ENCODE measurements at places on chromosomes 5 and 9.

- no peak for DNase-seq
These were observed 1000.0 kb downstream of the PTPRD start for GRCh38 chr9:9612755-9613154.

GRCh38 chr9:30722065-30722464 lies 1662.4 kb upstream of the ACO1 start:
- DNase-seq: no peak

DNA sequence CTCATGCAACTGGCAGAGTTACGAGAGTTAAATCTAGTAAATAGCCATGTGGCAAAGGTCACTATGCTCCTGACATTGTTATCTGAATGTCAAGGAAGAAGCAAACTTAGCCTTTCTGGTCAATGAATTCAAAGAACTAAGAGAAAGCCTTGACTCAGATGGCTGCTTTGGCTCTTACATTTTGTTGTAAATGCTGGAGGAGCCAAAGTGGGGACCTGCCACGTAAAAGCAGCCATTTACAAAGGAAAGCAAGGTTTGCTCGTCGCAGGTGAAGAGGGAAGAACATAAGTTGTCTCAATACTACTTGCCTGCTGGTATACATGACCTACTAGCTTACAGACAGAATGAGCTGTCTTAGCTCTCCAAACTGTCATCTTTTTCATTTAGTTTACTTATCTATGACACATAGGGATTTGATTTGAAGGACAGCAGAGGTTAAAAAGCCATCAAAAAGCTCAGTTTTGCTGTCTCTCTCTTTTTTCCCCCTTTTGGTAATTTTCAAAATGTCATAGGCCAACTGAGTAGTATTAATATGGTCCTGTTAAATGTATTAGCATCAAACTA lies 1052.8 kb upstream of the DMAC1 start:
- DNase-seq: no peak

DNA sequence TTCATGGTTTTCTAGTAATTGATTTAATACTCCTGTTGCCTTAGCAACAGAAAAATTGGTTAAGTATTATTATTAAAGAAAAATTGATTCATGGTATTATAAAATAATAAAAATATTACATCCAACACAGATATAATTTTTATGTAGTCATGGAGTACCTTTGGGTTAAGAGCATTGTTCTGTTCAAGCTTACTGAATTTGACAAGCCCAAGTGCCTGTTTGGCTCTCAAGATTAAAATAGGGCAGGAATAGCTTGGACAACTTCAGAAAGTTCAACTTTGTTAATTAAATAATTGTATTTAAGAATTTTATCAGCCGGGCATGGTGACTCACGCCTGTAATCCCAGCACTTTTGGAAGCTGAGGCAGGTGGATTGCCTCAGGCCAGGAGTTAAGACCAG lies 82.0 kb downstream of the NIPBL start:
- no peak for DNase-seq

GRCh38 chr5:137141779-137142178 lies 357.3 kb downstream of the SPOCK1 start:
- no peak for DNase-seq

- DNase-seq: no peak
These were observed 225.6 kb upstream of the VLDLR start for GRCh38 chr9:2395814-2396612.

DNA sequence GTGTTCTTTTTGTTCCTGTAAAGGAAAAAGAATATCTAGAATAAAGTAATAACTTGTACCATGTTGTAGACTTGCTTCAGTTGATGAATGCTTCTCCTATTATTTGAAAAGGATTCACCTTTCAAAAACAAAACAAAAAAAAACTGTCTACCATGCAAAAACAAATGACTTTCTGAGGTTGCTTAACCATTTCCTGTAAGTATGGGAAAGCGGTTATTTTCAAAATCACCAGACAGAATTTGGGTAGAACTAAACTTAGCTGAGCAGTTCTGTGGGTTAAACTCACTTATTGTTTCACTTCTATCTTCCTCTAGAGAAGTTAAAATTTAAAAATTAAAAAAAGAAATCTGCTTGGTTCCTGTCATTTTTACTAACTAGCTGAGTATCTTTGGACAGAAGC lies 25.2 kb downstream of the LNPEP start:
- DNase-seq: no peak

GRCh38 chr5:83518319-83519061 lies 46.9 kb downstream of the VCAN start:
- DNase-seq: no peak

GRCh38 chr9:36763778-36764177 lies 191.1 kb downstream of the MELK start:
- DNase-seq: no peak

GRCh38 chr9:5790923-5791322 lies 42.0 kb downstream of the ERMP1 start:
- DNase-seq: no peak

DNA sequence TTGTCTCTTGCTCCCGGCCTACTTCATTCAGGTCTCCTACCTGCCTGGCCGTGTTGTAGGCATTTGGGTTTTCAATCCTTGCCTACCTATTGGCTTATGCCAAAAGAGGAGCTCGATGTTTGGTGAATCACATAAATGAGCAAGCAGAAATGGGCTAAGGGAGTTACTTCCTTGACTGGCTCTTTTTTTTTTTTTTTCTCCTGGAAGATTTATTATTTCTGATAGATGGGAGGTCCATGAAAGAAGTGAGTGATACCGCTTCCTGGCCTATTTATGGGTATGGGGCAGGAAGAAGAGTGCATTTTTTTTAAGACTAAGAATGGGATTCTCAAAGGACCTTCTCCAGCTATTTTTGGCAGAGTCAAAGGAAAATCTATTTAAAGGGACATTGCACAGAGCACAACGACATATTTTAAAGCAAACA lies 294.1 kb downstream of the ARHGAP26 start:
- DNase-seq: no peak

DNA sequence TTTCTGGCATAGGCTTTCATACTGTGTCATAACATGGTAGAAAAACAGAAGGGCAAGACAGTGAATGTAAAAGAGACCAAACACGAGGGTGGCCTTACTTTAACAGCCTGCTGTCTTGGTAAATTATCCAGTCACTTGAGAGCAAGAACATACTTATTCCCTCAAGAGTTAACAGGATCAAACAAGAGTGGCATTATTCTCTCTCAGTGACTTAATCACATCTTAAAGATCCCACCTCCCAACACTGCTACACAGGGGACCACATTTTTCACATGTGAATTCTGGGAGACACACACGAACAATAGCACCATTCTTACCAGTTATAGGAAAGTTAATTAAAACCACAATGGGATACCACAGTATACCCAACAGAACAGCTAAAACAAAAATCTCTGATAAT lies 898.0 kb upstream of the C9orf72 start:
- no peak for DNase-seq

DNA sequence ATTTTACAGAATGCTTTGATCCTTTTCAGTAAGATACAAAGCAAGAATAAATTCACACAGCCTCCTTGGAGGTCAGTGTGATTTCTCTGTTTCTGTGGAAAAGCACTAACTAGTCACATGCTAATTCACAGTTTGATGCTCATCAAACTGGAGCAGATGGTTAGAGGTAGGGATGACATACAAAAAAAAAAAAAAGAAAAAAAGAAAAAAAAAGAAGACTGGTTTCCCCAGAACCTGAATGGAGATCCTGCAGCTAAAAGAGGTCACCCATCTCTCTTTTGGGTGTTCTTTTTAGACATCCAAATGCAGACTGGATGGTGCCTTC lies 123.7 kb upstream of the ANKRD55 start:
- DNase-seq: no peak

DNA sequence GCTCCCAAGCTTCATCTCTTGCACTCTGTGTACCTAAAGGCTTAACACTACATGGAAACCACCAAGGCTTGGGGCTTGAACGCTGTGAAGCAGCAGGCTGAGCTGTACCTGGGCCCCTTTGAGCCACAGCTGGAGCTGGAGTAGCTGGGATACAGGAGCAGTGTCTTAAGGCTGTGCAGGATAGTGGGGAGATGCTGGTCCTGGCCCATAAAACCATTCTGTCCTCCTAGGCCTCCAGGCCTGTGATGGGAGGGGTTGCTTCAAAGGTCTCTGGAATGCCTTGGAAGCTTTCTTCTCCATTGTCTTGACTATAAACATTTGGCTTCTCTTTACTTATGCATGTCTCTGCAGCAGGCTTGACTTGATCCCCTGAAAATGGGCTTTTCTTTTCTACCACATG lies 42.3 kb upstream of the DAPK1 start:
- no peak for DNase-seq

- DNase-seq: no peak
These were observed 215.8 kb downstream of the MELK start for GRCh38 chr9:36788534-36788933.

DNA sequence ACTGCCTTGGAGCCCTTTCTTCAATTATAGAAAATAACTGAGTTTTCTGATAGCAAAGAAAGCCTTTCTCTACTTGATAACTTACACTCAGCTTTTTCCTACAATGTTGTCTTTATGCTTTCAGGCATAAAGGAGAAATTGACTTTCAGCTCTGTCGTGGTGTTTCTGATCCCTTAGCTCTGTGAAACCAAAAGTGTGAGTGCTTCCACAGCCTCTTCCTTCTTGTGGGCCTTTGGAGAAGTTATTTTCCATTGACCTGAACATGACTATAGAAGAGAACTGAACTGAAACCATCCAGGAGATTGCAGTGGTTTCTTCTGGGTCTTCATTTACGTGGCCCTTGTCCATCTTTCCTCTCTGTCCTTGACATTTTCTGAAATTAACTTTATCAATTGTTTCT lies 59.5 kb upstream of the EQTN start:
- no peak for DNase-seq

DNA sequence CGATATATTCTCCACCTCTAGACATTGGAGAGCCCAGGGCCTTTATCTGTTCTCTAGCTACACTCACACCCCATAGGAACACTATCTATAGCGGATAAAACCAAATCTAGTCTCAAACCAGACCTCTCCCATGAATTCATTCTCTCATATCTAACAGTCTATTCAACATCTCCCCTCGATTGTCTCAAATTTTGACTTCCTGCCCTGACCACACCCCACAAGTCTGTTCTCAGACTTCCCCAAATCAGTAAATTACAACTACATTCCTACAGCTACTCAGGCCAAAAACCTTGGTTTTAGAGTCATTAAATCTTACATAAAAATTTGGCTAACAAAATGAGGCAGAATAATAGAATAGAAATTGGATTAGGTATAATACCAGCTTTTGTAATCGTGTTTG lies 12.5 kb upstream of the SLC1A3 start:
- no peak for DNase-seq

DNA sequence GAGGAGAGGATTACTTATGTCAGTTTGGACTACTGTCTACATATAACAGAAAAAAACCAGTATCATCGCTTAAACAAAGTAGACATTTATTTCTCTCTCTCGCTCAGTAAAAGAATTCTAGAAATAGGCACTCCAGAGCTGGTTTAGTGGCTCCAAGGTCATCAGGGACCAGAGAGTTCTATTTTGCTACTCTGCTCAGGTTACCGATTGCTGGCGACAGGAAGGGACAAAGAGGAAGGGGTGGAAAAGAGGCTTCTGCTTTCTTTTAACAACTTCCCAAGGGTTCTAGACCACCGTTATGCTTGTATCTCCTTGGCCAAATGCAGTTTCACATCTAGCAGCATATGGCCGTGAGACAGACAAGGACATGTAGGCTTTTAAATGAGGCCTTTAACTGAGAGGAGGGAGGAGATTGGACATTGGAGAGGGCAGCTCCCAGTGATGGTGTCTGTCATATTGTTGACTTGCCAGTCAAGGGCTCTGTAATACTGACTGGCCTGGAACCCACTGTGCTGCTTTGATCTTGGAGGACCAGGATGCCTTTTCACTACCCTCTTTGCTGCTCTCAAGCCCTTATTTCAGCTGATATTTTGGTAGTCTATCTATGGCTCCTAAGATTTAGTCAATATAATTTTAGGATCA lies 15.6 kb upstream of the DCP2 start:
- no peak for DNase-seq

GRCh38 chr5:146447734-146448380 lies 724 bp downstream of the TCERG1 start:
- DNase-seq: no peak

DNA sequence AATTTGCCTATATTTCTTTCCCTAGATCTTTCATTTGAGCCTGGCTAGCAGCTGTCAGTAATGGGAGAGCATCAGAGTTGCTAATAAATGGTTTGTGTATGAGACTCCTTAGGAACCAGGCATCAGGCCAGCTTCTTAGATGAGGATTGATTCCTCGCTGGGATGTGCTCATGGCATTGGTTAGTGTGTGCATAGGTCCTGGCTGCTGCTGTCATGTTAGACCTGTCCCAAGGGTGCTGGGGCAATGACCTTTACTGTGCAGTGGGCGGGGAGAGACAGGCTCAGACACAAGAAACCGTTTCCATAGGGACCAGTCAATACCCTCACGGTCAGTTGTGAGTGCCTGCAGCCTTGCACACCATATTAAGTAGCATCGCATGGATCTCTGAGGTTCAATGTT lies 112.3 kb upstream of the NR3C1 start:
- DNase-seq: no peak

- DNase-seq: no peak
These were observed 384.3 kb downstream of the YTHDC2 start for GRCh38 chr5:113897748-113898147.

GRCh38 chr9:87088192-87088591 lies 140.9 kb upstream of the GAS1 start:
- no peak for DNase-seq

DNA sequence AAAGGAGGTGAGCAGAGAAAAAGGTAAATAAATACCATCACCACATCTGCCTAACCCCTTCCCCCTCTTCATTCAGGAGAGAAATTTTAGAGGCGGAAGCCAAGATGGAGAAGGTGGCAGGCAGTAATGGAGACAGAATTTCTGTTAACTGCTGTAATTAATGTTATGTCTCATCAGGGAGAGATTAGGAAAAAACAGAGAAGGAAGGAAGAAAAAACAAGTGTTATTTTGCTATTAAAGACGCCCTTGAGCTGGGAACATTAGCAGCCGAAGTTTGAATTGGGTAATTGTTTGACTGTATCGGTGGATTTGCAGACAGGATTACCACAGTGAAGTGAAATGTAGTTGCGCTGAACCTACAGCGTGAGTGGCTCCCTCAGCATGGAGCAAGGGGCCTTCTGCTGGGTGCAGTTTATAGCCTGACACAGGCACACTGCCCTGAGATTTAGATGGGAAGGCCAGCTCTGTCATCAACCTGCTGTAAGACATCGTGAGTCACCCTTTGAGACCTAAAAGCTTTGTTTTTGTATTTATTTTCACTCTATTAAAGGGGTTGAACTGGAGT lies 136.3 kb downstream of the ASTN2 start:
- DNase-seq: no peak

DNA sequence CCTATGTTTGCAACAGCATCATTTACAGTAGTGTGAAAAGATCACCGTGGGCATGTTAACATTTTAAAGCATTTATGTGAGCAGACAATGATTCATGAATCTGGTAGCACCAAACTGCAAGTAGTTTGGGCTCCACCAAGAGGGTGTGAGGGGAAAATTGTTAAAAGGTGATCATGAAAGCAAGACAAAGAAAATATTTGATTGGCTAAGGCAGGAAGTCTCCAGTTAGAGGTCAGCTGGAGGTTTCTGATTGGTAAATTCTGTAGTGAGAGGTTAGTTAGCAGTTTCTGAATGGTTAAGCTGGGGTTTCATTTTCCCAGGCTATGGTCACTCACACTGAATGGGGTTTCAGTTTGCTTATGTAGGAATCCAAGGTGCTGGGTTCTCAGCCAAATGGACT lies 13.5 kb upstream of the DRD1 start:
- DNase-seq: no peak
